ENCODE measurements at places on chromosomes 6 and 20.
A peak's percentile ranks its signal among the peaks of the same experiment; 100 is the strongest.

DNA sequence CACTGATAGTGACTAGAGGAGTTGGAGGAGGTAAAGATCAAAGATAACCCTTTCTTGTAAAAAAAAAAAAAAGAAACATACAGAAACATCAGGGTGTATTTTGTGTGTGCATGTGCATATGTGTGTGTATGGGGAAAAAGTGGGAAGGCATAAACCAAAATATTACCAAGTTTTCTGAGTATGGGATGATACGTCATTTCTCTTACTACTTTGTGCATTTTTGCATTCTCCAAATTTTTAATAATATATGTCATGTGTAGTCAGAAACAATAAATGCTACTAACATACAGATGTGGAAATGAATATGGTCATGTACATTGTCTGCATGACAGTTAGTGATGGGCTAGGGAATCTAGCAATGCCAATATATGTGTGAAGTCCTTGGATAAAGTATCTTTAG lies 161.1 kb downstream of the SASH1 start:
- DNase-seq: no peak

DNA sequence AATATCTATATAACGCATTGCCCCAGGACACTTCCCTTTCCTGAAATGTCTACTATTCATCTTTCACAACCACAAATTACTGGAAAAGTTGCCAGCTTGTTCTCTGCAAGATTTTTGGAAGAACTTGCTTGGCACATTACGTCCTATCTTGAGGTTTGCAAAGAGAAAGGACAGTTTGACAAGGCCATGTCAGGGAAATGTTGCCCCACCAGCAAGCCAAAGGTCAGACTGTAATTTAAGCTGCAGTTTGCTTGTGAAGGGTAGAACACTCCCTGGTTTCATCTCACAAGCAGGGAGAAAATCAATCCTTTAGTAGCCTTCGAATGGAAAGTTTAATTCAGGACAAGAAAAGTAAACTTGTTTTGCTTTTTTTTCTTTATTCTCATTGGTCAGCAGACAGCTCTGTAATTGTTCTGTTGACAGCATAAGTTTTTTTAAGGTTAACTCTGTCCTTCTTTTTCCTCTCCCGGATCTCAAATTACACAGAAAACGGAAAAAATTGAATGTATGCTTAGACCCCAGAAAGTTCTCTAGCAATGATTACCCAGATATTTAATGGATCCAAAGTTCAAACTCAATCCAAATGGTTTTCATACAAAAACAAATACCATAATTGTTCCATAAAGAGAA lies 541.8 kb upstream of the NRSN1 start:
- no peak for DNase-seq

- peak; percentile 14 for DNase-seq
These were observed 65.6 kb upstream of the PHACTR2 start for GRCh38 chr6:143612186-143612585.

DNA sequence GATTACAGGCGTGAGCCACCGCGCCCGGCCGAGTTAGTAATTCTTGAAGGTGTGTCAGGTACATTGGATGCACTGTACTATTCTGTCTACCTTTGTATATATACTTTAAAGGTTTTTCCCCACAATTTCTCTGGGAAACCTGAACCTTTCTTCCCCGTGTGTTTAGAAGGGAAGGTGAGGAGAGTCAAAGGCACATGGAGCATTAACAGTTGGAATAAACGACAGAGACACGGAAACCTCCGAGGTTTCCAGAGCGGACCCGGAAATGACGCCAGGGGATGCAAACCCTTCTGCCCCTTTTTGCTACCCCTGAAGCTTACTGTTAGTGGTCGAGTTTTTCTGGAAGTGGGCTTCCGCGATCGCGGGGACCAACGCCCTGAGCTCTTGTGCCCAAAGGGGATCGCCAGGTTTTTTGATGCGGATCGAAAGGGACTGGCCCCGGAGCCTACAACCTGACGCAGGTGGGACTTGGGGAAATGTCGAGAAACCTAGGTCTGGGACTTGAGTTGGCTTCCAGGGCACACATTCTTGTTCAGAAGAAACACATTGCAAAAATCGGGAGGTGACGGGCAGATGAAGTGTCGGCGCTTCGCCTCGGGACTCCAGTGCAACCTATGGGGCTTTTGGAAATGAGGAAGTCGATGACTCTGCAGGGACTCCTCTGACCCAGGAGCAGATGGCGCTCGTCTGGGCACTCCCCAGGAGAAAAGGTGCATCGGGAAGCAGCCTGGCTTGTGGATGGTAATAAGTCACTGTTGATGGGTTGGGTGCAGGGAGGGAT lies 218.2 kb downstream of the OR2B2 start:
- peak; percentile 73 for DNase-seq

GRCh38 chr20:45372646-45373352 lies 5.3 kb downstream of the TP53TG5 start:
- no peak for DNase-seq

DNA sequence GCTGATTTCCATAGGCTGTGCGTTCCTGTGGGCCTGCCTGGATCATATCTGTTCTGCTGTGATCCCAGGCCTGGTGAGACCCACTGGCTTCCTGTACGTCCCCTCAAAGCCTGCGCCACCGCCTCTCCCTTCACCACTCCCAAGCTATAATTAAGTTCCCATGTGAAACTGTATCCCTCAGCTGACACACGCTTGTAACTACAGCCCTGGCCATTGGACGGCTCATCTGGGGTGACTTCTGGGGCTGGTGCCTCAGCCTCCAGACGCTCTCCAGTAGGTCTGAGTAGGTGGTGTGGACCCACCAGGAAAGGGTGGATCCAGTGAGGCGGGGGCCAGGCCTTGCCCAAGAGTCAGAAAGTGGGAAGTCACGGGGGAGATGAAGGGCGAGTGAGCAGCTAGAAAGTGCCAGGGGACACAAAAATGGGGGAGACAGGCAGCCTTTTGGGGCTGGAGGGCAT lies 21.0 kb downstream of the PPARD start:
- no peak for DNase-seq

DNA sequence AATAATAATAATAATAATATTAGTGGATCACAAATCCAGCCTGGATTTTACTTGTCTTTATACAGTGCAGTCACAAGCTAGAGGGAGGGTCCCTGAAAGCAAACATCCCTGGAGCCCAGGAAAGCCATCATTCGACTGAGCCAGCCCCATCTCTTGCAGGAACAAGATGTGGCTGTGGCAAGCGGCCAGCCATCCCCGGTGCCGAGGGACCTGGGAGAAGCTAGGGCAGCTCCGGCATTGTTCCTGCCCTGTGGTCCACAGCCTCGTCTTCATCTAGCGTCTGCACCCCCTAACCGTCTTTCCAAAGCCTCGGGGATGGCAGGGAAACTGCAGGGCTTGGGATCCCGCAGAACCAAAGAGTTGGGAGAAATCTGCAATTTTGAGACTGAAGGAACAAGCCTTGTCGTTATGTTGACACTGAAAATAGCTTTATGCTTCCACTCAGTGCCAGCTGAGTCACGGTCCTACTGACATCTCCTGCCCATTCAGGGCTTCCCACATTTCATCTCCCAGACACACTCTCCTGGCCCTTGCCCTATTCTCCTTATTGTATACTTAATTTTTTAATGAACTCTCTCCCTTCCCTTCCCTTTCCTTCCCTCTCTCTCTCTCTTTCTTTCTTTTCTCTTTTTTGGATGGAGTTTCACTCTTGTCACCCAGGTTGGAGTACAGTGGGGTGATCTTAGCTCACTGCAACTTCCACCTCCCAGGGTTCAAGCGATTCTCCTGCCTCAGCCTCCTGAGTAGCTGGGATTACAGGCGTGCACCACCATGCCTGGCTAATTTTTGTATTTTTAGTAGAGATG lies 62.5 kb upstream of the ZNFX1 start:
- no peak for DNase-seq

DNA sequence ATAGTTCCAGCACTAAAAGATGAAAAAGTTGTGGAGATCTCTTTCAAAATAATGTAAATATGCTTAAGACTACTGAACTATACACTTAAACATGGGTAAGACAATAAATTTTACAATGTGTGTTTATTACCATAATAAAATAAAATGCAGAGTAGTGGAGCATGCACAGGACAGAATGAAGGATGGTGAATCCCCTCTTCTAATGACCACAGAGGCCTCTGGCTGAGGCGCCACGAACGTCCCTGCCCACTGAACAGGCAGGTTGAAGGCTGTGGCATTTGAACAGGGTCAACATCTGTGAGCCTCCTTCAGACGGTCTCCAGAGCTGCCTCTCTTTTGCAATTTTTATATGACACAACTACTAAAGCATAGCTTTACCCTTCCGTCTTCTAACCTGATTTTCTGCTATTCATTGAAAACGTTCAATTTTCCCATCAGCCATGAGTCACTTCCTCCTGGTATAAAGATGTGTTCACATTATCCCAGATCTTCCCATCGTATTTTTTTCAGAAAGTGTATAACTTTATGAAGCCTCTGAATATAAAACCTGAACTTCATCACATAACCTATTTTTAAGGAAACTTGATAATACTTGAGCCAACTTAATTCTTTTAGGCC lies 37.8 kb downstream of the ADGRF4 start:
- no peak for DNase-seq

GRCh38 chr6:49151461-49151860 lies 311.6 kb downstream of the MMUT start:
- DNase-seq: no peak

- DNase-seq: no peak
These were observed 75.7 kb downstream of the DACT2 start for GRCh38 chr6:168243812-168244376.

DNA sequence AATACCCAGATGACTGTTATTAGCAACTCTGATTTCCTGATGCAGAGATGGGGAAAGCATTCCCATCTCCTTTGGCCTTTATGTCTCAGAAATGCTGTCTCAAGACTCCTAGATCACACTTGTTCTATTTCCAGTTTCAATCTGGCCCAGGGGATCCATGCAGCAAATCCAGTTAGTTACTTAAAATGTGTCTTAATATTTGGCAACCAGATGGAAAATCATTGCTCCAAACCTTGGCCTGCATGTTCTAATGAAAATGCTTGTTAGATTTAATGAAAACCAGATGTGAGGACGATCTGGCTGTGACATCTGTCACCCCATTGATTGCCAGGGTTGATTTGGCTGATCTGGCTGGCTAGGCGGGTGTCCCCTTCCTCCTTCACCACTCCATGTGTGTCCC lies 125.2 kb downstream of the TSHZ2 start:
- no peak for DNase-seq

DNA sequence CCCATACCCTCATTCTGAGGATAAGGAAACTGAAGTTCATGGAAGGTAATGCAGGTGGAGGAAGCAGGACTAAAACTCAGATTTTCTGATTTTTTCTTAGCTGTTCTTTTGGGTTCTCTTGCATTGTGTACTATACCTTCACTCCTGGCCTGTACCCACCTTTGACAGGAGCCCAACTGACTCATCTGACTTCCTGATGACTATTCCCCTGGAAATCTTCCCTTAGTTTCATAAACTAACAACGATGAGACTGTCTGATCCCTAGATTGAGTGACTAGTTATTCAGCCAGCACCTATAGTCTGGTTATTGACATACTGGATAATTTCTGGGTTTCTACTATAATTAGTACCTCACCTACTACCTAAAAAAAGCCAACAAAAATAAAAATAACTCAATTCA lies 10.1 kb downstream of the CRYBG1 start:
- DNase-seq: peak; percentile 87

GRCh38 chr6:76876922-76877553 lies 586.3 kb downstream of the HTR1B start:
- peak; percentile 52 for DNase-seq

GRCh38 chr6:129544892-129545612 lies 164.9 kb downstream of the ARHGAP18 start:
- no peak for DNase-seq

DNA sequence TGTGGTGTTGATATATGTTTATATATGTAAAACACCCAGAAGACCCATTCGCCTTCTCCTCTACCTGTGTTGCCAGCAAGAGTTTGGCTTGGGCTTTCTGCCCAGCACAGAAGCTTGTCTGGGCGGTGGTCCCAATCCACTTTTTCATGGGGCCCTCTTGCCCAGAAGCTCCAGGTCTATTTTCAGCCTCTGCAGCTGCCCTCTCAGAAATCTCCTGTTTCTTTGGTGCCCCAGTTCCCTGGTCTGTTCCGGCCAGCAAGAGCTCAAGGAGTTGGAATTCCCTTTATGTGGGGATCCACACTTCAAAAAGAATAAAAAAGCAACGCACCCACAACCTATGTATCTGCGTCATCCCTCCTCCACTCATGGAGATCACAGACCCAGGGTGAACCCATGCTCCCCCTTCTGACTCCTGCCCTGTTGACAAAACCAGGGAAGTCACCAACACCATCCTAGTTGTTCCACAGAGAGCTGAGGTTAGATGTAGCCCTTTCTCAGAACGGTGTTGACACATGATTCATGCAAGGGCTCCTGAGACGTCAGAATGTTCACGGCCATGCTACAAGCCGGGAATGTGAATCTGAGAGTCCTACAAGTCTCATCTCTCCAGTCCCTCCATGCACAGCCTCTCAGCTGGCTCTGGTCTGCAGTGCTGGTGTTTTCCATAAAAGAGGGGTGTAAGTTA lies 156.8 kb upstream of the RIN2 start:
- no peak for DNase-seq

DNA sequence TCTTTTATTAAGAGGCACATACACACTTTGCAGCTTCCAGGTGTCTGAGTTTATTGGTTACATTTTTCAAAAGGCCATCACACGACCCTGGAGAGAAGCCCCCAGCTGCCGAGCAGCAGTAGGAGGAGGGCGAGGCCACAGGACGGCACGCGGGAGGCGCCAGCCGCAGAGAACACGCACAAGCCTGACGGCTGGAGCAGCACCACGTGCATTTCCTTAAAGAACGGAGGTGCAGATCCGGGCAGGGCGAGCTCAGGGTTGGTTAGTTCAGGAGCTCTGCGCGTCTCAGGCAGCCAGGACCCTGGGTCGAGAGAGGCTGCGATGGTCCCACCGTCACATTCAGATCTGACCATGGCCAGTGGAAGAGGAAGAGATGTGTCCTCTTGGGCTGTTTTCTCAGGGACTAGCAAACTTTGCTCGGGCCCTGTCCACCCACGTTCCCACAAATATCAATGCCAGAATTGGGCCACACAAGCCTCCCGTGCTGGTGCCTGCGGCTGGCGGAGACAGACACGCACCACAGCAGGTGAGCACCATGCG lies 121.4 kb upstream of the AFDN start:
- DNase-seq: no peak

DNA sequence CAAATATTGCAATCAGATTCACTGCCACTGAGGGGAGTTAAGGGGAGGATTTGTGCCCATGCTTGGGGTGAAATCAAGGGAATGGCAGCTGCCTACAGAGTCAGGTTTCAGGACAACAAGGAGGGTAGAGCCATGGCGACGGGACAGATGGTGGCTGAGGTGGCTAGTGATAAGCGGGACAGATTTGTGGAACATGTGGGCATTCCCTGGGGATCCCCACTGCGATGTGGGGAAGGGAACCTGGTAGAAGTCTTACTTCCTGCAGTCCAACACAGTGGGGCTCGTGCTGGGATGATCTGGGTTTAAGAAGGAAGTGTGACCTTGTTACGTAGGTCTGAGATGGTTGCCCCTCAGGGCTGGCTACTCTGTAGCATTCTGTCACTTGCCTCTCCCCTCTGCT lies 292.0 kb upstream of the JARID2 start:
- DNase-seq: no peak

DNA sequence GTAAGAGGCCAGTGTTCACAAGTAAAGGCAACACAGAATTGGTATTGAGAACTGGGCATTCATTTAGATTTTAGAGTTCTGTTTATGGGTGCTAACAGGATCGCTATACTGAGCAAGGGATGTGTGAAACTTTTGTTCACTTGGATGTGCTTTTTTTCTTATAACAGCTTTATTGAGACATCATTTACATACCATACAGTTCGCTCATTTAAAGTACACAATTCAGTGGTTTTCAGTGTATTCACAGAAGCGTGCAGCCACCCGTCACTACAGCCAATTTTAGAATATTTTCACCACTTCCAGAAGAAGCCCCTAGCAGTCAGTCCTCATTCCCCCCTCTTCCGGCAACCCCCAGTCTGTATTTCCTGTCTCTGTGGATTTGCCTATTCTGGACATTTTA lies 48.7 kb downstream of the GFRA4 start:
- no peak for DNase-seq
